ENCODE measurements at places on chromosomes 13 and 19. TPM values are rescaled to one million over a fixed set of nuclear protein-coding genes. Genes with fewer than 3 reads are reported as not detected.

The ALKBH7 gene
- 47.6 TPM for polyA plus RNA-seq

The UBE2L5 gene
- polyA plus RNA-seq = not detected

The ZNF681 gene
- polyA plus RNA-seq = 0.63 TPM

The LHB gene
- polyA plus RNA-seq = not detected

The SULT2A1 gene
- polyA plus RNA-seq = not detected

The CASP14 gene
- polyA plus RNA-seq = not detected

- DNase-seq = no peak
- no peak overlapping the region for H3K27ac ChIP-seq
- H3K36me3 ChIP-seq = no peaks in the 10 kb centered on the region
- peaks cover 1% of the 10 kb centered on the region for H3K27me3 ChIP-seq
Measured at GRCh38 chr19:7847664-7848063, 17.6 kb downstream of the EVI5L start.

DNA sequence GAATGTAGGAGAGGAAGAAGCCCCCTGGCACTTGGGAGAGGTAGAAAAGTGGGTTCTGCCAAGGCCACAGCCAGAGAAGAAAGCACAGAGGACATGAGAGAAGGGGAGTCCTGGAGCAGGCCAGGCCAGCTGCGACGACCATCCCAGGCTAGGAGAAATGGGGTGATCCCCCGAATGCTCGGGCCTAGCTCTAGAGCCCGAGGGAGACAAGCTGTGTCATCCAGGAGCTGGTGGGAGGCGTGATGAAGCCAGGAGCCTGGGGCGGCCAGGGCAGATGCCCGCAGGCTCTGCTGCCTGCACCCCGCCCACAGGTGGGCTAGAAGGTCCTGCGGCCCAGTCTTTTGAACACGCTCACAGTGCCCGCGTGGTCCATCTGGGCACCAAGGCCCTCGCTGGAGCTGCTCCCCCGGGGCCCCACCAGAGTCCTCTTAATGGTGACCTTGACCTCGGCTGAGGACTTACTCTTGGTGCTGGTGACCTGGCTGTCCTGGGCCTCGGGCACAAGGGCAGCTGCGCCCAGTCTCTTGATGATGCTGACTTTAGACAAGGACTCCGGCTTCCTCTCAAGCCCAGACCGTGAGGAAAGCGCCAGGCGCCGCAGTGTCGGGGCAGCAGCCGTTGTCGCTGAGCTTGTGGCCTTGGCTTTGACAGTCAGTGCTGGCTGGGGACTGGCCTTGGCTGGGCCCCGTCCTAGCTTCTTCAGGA is 26.5 kb downstream of the C19orf47 start:
- H3K27me3 ChIP-seq = no peaks in the 10 kb centered on the region
- H3K4me1 ChIP-seq = no peaks in the 10 kb centered on the region
- DNase-seq = no peak
- no peak overlapping the region for H3K4me3 ChIP-seq
- peaks cover 26% of the 10 kb centered on the region for H3K36me3 ChIP-seq

DNA sequence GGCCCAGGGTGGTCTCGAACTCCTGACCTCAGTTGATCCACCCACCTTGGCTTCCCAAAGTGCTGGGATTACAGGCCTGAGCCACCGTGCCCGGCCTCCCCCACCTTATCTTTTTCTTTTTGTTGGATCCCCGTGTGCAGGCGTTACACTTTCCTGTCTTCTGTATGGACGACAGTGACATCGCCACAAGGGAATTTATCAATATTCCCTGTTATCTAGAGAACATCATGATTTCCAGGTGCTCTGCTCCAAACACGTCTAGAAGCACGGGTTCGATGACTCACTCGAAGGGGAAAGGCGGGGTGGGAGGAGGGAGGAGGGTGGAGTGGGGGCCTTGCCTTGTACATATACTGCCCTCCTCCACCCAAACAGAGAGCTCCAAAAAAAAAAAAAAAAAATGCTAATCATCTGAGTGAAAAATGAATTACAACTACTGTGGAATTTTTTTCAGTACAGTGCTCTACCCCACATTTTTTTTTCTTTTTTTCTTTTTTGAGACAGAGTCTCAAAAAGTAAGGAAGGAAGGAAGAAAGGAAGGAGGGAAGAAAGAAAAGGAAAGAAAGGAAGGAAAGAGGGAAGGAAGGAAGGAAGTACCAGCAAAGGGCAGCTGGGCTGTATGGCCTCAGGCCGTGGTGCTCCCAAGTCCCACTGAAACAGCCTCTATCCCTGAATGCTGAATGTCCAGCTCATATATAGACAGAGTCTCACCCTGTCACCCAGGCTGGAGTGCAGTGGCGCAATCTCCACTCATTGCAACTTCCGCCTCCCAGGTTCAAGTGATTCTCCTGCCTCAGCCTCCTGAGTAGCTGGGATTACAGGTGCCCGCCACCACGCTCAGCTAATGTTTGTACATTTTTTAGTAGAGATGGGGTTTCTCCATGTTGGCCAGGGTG is 36.8 kb downstream of the INSR start:
- H3K36me3 ChIP-seq = no peaks in the 10 kb centered on the region
- no peak overlapping the region for H3K4me3 ChIP-seq
- H3K27ac ChIP-seq = no peak overlapping the region

DNA sequence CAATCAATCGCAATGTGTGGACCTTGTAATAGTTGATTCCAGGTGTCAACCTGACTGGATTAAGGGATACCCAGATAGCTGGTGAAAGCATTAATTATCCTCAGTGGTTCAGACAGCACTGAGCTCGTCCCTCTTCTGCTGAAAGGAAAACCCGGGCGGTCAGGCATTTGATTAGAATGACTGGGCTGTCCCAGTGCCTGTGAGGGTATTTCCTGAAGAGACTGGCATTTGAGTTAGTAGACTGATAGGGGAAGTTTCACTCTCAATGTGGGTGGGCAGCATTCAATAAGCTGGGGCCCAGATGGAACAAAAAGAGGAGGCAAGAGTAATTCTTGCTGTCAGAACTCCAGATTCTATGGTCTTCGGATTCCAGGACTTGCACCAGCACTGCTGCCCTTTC is 31.9 kb downstream of the KPNA3 start:
- H3K27me3 ChIP-seq = no peaks in the 10 kb centered on the region
- no peak overlapping the region for H3K27ac ChIP-seq
- H3K4me1 ChIP-seq = peaks cover 46% of the 10 kb centered on the region
- no peak for DNase-seq
- no peaks in the 10 kb centered on the region for H3K36me3 ChIP-seq
- no peak overlapping the region for H3K4me3 ChIP-seq

DNA sequence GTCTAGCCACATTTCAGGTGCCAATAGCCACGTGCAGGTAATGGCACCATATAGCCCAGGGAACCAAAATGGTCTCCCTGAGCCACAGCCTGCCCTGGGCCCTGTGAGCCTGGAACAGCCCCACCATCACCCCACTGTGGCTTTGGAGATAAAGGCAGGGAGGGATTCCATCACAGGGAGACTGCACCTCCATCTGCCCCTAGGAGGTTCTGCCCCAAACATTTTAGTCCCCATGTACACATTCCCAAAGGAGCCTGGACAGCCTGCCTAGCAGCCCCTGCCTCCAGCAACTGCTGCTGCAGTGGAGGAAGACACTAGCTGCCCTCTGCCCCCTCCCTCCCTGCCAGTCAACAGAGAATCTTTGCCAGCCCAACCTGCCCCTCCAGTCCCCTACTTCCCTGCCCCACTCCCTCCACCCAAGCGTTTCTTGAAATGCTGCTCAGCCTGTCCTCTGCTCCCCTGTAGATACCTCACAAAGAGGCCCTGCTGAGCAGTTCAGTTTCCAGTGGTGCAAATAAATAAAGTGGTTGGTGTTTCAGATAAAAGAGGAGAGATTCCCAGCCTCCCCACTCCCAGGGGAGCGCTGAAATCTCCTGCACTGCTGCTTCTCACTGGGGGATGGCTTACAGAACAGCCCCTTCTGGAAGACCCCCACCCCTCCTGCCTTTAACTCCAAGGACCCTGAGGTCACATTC is 921.8 kb downstream of the UQCRFS1 start:
- peaks cover 5% of the 10 kb centered on the region for H3K27me3 ChIP-seq
- H3K27ac ChIP-seq = no peak overlapping the region
- no peaks in the 10 kb centered on the region for H3K4me1 ChIP-seq
- no peak for DNase-seq
- H3K4me3 ChIP-seq = no peak overlapping the region

GRCh38 chr13:74289861-74290773 is 155.9 kb upstream of the KLF12 start:
- peak; percentile 65 for DNase-seq
- H3K4me3 ChIP-seq = peak overlapping the region; percentile 38
- peaks cover 9% of the 10 kb centered on the region for H3K27me3 ChIP-seq
- H3K36me3 ChIP-seq = no peaks in the 10 kb centered on the region

- no peaks in the 10 kb centered on the region for H3K4me1 ChIP-seq
- no peaks in the 10 kb centered on the region for H3K27me3 ChIP-seq
- H3K36me3 ChIP-seq = no peaks in the 10 kb centered on the region
- H3K4me3 ChIP-seq = no peak overlapping the region
- no peak overlapping the region for H3K27ac ChIP-seq
- DNase-seq = no peak
Measured at GRCh38 chr13:110262082-110262436, 44.9 kb downstream of the COL4A1 start.

DNA sequence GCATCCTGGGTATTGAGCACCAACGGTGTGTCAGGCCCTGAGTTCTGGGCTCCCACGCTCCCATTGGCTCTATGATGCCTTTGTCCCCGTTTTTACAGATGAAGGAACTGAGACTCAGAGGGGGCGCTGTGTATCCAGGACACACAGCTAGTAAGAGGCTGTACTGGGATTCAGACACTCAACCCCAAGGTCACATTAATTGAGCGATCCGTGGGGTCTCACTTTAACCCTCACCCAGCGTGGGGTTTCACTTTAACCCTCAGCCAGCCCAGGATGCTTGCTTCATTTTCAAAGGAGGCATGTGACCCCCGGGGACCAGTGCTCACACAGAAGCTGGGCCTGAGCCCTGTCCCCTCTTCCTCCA is 42.6 kb downstream of the CYP4F22 start:
- peak overlapping the region; percentile 87 for H3K4me3 ChIP-seq
- H3K4me1 ChIP-seq = peaks cover 33% of the 10 kb centered on the region
- peak overlapping the region; percentile 78 for H3K27ac ChIP-seq
- no peaks in the 10 kb centered on the region for H3K36me3 ChIP-seq
- DNase-seq = no peak
- peaks cover 2% of the 10 kb centered on the region for H3K27me3 ChIP-seq

GRCh38 chr19:44572581-44572900 is 40.8 kb upstream of the IGSF23 start:
- H3K27me3 ChIP-seq = peaks cover 8% of the 10 kb centered on the region
- no peak overlapping the region for H3K27ac ChIP-seq
- no peaks in the 10 kb centered on the region for H3K36me3 ChIP-seq
- no peak for DNase-seq
- H3K4me1 ChIP-seq = no peaks in the 10 kb centered on the region

- H3K27me3 ChIP-seq = peaks cover 3% of the 10 kb centered on the region
- H3K4me1 ChIP-seq = no peaks in the 10 kb centered on the region
- H3K4me3 ChIP-seq = no peak overlapping the region
Measured at GRCh38 chr13:104321756-104322155, 1255.5 kb upstream of the SLC10A2 start.

DNA sequence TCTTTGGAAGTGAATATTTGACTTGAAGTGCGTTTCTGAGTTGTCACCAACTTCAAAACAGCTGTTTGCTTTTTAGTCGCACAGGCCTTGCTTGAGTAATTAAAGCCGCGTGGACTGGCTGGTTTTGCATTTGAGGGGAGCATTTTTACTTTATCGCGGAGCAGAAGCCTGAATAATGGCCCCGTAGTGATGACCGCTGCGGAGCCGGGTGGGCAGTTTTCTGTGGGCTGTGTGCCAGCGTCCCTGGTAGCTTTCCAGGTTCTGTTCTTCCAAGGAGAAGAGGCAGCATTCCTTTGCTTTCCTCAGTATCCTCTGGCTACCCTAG is 1.1 kb downstream of the NAA16 start:
- H3K4me1 ChIP-seq = peaks cover 52% of the 10 kb centered on the region
- peak overlapping the region; percentile 93 for H3K27ac ChIP-seq
- no peaks in the 10 kb centered on the region for H3K36me3 ChIP-seq
- peaks cover 16% of the 10 kb centered on the region for H3K27me3 ChIP-seq
- no peak for DNase-seq

DNA sequence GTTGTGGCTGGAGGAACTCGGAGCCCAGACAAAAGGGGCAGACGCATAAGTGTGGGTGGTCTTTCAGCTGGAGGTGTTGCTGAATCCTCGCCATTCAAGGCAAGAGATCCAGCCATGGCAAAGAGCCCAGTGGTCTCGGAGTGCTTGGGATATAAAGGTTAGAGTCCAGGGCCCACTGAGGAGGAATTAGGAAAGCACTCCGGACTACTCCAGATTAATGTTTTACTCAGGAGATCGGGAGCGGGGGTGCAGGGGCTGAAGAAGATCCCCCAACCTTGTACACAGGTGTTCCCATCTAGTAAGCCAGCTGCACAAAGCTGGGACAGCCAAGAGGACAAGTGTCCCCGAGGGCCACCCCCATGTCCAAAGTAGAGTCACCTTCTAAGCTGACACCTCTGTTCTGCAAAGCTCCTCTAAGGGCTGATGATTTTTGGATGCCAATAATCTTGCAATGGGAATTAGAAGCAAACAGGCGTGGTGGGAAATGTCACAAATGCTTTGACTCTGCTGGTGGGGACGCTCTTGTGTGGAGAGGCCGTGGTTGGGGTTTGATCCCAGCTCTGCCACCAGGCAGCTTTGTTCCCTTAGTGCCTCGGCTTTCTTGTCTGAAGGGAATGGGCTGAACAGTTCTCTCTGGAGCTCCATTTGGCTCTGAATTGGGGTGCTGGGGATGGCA is 194.3 kb upstream of the SOX1 start:
- H3K27ac ChIP-seq = no peak overlapping the region
- H3K36me3 ChIP-seq = no peaks in the 10 kb centered on the region
- H3K4me3 ChIP-seq = no peak overlapping the region
- no peaks in the 10 kb centered on the region for H3K4me1 ChIP-seq

- no peaks in the 10 kb centered on the region for H3K36me3 ChIP-seq
- no peak overlapping the region for H3K4me3 ChIP-seq
- no peak overlapping the region for H3K27ac ChIP-seq
- H3K27me3 ChIP-seq = peaks cover 4% of the 10 kb centered on the region
Measured at GRCh38 chr13:97492257-97492656, 58.3 kb downstream of the RAP2A start.

DNA sequence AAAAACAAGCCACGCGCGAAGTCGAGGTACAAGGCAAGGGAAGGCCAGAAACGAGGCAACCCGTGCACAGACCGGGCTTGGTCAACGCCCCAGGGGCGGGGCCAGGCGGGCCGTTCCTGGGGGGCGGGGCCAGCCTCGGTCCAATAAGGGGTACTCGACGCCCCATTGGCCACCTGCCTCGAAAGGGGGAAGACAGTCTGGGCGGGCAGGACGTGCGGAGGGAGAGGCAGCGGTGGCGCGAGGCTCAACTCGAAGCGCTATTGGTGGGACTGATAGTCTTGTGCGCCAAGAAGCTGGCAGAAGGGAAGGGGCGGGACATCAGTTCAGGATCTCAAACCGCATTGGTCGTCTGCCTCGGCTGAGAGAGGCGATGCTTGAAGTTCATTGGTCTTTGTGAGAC is at the start of gene LYPD4:
Gene LYPD4, minus strand, starts transcription at position 83 of the 400 bp plus-strand sequence. CDS start 5,398 bp downstream, outside the sequence.
- peaks cover 4% of the 10 kb centered on the region for H3K27me3 ChIP-seq
- no peaks in the 10 kb centered on the region for H3K4me1 ChIP-seq
- no peak within 1 kb of the TSS for H3K4me3 ChIP-seq
- H3K27ac ChIP-seq = no peak within 1 kb of the TSS
- DNase-seq = no peak
- no peaks in the 10 kb centered on the region for H3K36me3 ChIP-seq

GRCh38 chr13:40540328-40541044 is 126.0 kb downstream of the FOXO1 start:
- DNase-seq = no peak
- H3K4me1 ChIP-seq = no peaks in the 10 kb centered on the region
- H3K27me3 ChIP-seq = peaks cover 8% of the 10 kb centered on the region
- H3K27ac ChIP-seq = no peak overlapping the region
- H3K36me3 ChIP-seq = no peaks in the 10 kb centered on the region
- no peak overlapping the region for H3K4me3 ChIP-seq

Data from immature natural killer cell (primary cell).